ENCODE measurements at places on chromosomes 2 and 18.

DNA sequence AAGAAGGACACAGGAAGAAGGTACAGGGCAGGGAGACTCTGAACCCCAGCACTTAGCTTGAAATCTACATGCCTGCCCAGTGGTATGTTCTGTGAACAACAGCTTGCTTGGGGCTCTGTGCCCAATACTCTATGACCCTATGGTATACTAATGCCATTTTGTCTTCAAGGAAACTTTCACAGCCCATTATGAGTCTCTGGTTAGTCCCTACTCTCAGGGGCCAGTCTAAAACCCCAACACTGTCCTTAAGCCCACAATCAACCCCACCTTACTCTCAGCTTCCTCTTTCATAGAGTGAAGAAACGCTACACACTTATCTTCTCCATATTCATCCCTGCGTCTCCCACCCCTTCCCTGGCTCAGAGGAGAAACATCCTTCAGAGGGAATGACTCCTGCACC lies 16.0 kb downstream of the NEB start:
- DNase-seq, result no peak

DNA sequence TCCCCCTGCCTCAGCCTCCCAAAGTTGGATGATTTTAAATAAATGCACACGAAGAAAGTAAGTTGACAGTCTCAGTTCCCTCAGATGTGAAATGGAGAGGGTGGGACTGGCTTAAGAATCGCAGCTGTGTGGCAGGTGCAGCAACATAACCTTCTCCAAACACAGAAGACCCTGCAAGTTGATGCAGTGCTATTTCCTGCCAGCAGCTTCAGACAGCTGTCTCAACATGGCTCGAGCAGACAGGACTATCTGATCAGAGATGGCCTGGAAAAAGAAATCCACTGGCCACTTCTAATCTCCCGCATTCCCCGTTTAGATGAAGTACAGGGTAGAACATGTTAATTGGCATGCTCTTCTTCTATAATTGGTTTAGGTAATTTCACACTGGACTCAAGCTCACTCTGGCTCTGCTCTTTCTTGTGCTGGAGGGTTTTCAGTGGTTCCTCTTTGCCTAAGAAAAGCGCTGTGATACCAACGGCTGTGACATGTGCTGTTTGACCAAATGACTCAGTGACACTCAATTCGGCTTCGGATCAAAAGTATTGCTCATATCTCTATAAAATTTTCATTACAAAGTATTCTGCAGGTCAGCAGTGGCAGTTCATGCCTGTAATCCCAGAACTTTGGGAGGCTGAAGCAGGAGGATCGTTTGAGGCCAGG lies 40.2 kb downstream of the MYOM1 start:
- peak; percentile 82 for DNase-seq

- no peak for DNase-seq
Observed at GRCh38 chr2:217445723-217446122, 557.1 kb downstream of the TNS1 start.

GRCh38 chr18:2969695-2970094 lies 43.2 kb downstream of the LPIN2 start:
- no peak for DNase-seq

DNA sequence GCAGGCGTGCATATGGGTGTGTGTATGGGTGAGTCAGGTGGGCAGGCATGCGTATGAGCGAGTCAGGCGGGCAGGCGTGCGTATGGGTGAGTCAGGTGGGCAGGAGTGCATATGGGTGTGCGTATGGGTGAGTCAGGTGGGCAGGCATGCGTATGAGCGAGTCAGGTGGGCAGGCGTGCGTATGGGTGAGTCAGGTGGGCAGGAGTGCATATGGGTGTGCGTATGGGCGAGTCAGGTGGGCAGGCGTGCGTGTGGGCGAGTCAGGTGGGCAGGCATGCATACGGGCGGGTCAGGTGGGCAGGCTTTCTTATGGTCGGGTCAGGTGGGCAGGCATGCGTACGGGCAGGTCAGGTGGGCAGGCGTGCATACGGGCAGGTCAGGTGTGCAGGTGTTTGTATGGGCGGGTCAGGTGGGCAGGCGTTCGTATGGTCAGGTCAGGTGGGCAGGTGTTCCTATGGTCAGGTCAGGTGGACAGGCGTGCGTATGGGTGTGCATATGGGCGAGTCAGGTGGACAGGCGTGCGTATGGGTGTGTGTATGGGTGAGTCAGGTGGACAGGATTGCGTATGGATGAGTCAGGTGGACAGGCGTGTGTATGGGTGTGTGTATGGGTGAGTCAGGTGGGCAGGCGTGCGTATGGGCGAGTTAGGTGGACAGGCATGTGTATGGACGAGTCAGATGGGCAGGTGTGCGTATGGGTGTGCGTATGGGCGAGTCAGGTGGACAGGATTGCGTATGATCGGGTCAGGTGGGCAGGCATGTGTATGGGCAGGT lies 28.7 kb upstream of the KLF11 start:
- DNase-seq, result no peak

DNA sequence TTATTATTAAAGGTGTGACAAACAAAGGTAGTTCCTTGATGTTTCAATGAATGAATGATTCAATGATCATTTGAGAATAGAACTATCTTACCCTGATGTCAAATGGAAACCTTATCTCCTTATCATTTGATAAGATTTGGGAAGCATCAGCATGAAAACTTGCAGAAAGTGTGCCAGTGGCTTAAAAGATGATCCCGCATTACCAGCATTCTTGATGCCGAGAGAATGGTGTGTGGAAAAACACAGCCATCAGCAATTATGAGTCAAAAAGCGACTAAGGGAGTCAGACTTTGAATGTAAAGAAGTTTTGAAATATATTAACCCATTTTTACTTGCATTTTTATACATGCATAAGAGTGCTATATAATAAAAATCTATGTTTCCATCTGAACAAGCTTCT lies 93.7 kb downstream of the MAIP1 start:
- no peak for DNase-seq

- no peak for DNase-seq
Observed at GRCh38 chr2:64243081-64244036, 99.1 kb upstream of the PELI1 start.

DNA sequence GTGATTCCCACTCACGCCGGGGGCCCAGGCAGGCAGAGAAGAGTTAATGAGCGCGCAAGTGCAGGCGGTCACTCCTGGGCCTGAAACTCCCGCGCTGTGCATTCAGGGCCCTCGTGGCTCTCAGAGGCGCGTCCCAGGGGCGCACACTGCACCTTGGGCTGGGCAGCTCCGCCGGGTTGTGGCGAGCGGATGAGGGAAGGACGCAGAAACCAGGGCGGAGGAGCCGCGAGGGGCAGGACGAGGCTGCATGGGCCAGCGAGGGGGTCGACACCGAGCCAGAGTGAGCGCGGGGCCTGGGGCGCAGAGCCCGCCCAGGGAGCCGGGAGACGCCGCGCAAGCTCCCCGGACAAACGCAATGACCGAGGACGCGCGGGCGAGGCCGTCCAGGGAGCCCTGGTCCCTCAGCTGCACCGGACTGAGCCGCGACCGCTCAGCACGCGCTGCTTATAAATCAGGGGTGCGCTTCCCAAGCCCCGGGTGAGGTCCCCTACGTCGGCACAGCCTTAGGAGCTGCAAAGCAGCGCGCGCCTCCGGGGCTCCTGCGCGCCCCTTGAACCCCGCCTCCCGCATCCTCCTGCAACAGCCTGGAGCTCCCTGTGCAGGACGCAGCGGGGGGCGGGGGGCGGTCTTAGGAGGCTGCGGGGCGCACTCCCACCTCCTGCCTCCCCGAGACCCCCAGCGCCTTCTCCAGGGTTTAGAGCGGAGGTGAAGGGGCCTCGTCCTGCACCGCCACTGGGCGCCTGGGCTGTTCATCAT lies 180.2 kb upstream of the ALKAL2 start:
- DNase-seq, result no peak

GRCh38 chr2:236516708-236517107 lies 52.9 kb upstream of the ACKR3 start:
- no peak for DNase-seq

GRCh38 chr2:141611-142010 lies 95.3 kb upstream of the FAM110C start:
- DNase-seq, result no peak

- DNase-seq, result no peak
Observed at GRCh38 chr2:238459081-238459629, 32.4 kb downstream of the ASB1 start.

GRCh38 chr18:41974796-41975201 lies 19.8 kb downstream of the PIK3C3 start:
- no peak for DNase-seq

- DNase-seq, result peak; percentile 71
Observed at GRCh38 chr2:42256505-42256904, 87.4 kb downstream of the EML4 start.

GRCh38 chr2:71664161-71664560 lies 210.8 kb downstream of the DYSF start:
- no peak for DNase-seq

- DNase-seq, result no peak
Observed at GRCh38 chr2:30527411-30527810, 80.4 kb downstream of the LCLAT1 start.

DNA sequence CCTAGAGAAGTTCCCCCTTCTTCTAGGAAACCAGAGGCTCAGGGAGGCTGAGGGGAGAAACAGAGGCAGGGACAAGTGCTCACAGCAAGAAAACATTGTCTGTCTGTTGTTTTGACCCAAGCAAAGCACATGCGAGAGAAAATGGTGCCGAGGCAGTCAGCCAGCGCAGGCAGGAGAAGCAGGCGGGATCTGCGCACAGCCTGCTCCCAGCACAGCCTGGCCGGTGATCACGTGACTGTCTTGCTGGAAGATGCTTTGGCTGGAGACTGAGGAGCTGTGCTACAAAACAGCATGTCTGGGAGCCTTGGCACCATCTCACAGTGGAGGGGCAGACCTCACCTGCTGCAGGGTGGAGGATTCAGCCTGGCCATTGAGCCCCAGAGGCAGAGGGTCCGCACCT lies 93.7 kb upstream of the MYCN start:
- no peak for DNase-seq

- no peak for DNase-seq
Observed at GRCh38 chr2:217113491-217113890, 253.6 kb upstream of the TNP1 start.

GRCh38 chr2:232085826-232086425 lies 124.4 kb downstream of the DIS3L2 start:
- DNase-seq, result no peak

GRCh38 chr2:189681203-189681602 lies 6.7 kb downstream of the ANKAR start:
- DNase-seq, result no peak

DNA sequence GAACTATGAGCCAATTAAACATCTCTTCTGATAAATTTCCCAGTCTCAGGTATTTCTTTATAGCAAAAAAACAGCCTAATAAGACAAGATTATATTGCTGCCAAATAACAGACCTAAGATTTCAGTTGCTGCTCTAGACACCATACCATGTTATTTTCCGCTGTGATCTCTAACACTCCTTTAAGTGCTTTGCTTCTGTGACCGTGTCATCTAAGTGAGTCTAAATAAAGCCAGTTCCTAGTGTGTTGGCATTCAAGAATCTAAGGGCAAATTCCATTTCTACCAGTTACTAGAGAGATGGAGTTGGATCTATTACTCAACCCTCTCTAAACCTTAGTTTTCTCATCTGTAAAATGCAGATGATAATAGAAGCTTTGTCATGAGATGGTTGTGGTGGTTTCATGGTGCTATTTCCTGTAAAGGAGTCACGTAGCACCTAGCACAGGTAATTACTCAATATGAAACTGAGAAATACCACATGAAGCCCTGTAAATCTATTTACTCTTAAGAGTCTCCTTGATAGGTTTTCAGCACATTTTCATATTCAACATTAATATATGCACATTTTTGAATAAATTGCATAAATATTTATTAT lies 40.5 kb downstream of the SPHKAP start:
- DNase-seq, result no peak

DNA sequence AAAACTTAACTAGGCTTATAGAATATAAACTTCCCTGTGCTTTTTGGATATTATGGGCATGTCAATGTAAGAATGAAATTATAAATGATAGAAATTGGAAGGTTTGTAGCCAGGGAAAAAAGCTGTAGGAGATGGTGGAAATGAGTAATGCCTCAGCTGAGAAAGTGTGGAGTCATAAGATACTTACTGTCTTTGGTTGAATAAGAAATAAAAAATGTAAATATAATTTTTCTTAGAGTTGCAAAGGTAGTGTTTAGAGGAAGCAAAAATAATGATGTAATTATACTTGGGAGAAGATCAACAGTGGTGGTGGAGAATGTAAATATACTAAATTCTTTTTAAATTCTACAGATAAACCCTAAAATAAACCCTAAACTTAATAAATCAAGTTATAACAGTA lies 26.2 kb upstream of the RND3 start:
- DNase-seq, result no peak

DNA sequence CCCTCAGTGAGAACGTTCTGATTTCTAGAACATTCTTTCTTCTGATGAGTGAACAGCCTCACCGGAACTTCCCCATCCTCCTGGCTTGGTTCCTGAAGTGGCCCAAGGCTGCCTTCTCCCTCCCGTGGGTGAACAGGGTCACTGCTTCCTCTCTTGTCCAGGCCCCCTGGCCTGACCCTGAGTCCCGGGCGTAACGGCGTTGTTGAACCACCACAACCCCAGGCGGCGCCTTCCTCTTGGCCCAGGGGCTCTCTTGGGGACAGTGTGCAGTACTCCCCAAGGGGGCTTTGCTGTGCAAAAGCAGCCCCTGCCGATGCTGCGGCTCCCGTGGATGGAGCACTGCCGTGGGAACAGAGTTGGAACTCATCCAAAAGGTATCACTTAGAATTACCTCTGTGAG lies 147.2 kb downstream of the TSN start:
- DNase-seq, result no peak

DNA sequence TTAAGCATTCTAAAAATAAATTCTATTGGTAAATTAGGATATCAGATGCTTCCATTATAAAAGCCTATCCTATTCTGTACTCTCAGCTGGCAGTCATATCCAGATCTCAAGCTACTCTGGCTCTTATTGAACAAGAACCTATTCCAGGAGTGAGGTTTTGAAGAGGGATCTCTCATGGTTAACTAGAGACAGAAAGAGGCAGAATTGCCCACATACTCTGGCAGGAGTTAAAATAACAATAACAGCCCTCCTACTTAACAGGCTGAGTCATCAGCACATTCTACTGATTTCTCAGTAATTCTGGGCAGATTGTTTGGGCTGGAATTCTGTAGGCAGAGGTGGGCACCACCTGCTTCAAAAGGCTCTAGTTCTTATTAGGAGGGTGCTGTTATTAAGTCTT lies 142.0 kb upstream of the UNC80 start:
- no peak for DNase-seq
